ENCODE measurements at places on chromosomes 12 and 14. TPM values are rescaled to one million over a fixed set of nuclear protein-coding genes. Genes with fewer than 3 reads are reported as not detected.

The SRSF5 gene
- 206 TPM for total RNA-seq

DNA sequence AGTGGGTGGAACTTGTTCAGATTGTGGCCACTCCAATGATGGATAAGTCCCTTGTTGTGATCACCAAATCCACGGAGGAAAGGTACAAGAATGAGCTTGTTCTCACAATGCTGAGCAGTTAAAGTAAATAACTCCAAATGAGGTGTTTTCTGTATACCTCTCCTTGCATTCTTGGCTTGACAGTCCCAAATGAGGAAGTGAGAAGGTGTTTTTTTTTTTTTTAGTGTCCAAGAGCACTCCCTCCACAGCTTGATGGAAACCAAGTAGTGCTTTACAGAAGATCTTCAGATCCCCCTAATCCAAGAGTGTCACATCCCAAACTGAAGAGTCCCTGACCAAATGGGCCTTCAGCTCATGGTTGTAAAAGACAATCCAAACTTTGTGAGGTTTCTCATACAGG, 153.6 kb downstream of the ATP23 start:
- DNase-seq, result no peak

- DNase-seq, result no peak
These were observed 32.4 kb upstream of the HELB start for GRCh38 chr12:66269757-66270383.

The IPO4 gene
- total RNA-seq, result 15.7 TPM

- DNase-seq, result no peak
These were observed 185.2 kb downstream of the AEBP2 start for GRCh38 chr12:19624491-19624890.

DNA sequence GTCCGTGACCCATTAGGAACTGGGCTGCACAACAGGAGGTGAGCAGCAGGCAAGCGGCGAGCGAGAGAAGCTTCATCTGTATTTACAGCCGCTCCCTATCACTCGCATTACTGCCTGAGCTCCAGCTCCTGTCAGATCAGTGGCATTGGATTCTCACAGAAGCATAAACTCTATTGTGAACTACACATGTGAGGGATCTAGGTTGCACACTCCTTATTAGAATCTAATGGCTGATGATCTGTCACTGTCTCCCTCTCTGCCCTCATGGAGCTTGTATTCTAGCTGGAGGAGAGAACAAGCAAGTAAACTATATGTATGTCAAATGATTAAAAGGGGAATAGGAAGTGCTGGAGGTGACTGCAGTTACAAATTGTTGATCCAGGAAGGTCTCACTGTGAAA, 479.1 kb downstream of the EGLN3 start:
- DNase-seq, result no peak

DNA sequence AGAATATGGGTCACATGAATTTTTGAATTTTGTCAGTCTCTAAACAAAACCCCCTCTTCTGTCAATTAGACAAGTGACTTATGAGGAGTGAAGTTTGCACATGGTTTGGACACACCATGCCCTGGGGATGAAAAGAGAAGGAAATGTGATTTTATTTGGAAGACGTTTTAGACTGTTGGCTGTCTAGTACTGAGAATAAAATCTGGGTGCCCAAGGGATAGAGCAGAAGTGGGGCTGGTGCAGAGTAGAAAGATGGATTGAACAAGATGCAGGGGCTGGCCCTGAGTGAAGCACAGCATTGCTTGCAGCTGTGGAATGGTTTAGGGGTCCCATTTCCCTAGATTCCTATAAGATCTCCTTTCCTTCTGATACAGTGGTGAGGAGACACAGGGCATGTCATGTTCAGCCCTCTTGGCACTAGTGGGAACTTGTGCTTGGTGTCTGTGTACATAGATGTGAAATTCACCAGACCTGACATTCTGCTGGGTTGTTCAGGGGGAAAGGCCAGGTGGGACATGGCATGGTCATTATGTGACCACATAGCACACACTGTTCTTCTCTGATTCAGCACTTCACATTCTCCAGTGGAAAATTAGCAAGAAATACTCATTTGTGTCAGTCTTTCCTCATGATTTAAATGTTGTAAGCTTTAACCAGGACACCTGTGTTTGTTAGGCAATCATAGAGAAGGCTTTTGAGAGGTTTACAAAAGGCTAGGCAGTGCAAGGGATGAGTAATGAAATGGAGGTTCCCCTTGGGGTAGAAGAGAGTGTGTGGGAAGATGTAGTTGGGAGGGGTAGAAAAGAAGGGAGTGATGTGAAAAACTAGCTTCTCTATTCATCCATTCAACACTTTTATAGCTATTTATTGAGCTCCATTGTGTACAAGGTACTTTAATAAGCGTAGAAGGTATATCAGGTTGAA, 202.3 kb upstream of the IGF1 start:
- DNase-seq, result no peak

DNA sequence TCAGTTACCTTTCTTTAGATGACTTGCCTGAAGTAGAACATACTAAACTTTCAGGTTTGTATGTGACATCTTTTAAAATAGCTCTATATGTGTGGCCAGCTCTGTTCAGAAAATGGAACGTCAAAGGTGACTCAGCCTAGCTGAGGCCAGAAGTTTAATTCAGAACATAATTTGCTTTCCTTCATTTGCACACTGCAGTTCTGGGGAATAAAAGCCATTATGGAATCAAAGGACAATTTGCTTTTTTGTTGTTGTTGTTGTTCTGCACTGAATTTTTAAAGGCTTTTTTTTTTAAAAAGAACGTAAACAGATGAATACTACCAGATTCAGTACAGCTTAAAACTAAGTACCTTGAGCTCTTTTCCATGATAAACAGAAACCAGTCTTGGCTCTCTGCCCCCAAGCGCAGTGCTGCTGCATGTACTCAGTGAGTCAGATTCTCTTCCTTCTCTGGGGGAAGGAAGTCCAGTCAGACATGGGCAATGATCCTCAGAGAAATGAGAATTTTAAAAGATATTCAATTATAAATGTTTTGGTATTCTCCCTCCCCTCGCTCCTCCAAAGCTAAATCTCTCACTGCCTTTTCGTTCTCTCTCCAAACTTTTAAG, 644.2 kb downstream of the NOVA1 start:
- DNase-seq, result no peak
